ENCODE measurements at places on chromosomes 7 and 10.

GRCh38 chr10:19816411-19817230 lies at the start of gene PLXDC2:
PLXDC2 (plus strand) TSS chr10:19816432.
- no peak for DNase-seq

DNA sequence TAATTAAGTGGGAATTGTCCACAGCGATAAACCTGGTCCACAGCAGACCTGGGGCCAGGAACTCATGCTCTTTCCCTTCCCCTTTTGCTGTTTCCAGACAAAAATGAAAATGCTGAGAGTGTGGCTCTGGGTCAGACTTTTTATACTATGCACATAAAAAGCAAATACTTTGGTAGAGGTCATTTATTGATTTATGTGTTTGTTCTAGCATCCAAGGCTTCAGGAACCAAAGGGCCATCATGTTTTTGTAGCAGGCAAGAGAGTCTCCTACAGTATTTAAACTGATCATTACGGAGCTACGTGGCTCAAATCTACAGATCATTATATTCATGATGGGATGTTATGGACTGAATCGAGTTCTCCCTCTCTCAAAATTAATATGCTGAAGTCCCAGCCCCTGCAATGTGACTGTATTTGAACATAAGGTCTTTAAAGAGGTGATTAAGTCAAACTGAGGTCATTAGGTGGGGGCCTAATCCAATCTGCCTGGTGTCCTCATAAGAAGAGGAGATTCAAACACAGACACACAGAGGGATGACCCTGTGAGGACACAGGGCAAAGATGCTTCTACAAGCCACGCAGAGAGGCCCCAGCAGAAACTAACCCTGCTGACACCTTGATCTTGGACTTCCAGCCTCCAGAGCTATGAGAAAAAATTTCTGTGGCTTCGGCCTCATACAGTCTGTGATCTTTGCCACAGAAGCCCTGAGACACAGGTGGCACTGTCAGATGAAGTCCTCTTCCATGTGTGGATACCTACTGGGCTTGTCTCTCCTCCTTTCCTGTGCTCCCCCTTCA lies 46.1 kb upstream of the RNF32 start:
- no peak for DNase-seq

DNA sequence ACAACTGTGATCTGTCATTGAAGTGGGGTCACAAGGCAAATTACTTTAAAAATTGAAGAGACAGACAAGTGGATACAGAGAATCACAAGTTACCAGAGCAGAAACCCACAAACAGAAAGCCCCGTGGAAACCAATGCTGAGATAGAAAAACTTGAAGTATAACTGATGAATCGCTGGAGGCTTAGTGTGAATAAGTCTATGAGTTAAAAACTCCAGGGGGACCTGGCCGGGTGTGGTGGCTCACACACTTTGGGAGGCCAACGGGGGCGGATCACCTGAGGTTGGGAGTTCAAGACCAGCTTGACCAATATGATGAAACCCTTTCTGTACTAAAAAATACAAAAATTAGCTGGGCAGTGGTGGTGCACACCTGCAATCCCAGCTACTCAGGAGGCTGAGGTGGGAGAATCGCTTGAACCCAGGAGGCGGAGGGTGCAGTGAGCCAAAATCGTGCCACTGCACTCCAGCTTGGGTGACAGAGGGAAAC lies 69.7 kb upstream of the ZNRF2 start:
- DNase-seq = no peak

GRCh38 chr10:71243756-71244395 lies 31.5 kb downstream of the UNC5B start:
- DNase-seq = no peak

DNA sequence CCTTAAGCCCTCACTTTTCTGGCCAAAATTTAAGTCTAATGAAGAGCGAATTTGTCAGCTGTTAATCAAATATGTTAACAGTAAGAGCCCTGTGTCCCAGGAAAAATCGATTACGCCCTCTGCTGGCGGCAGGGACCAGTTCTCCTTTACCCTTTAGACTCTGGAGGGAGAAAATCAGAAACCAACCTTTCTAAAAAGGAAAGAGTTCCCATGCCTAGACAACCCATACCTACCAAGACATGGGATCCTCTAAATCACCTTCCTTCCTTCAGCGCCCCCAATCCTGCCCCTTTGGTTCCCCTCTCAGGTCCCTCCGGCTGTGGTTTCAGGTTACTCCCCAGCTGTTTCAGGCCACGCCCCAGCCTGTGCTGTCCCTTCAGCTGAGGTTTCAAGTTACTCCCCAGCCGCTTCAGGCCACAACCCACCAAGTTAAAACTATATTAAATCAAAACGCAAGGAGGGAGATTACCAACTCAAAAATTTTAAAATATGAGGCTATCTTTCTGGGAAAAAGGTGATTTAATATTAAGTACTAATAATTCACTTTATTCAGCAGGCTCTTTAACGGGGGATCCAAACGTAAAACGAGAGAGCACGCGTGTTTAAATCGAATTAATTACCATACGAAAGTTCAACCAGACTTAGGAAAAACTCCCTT lies 1.4 kb upstream of the AKR1B15 start:
- DNase-seq = peak; percentile 30

GRCh38 chr7:32658034-32658433 lies 162.7 kb downstream of the AVL9 start:
- no peak for DNase-seq

- DNase-seq = no peak
Observed at GRCh38 chr7:5692112-5692844, 89.2 kb downstream of the RNF216 start.

DNA sequence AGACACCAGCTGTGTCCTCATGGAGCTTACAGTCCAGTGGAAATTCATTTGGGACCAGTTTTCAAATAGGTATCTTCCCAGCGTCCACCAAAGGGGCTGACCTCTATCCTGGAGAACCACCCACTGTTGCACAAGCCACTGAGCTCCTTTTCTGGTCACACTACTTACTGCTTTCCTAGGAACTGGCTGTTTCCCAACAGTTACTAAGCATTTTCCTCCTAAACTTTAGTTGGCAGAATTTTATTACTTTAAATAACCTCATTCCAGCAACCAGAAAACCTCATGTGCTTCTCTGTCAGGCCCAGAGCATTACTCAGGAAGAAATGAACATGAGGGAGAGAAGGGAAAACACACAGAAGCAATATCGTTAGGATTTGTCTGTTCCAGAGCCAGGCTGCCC lies 183.1 kb downstream of the GPAM start:
- DNase-seq = no peak

DNA sequence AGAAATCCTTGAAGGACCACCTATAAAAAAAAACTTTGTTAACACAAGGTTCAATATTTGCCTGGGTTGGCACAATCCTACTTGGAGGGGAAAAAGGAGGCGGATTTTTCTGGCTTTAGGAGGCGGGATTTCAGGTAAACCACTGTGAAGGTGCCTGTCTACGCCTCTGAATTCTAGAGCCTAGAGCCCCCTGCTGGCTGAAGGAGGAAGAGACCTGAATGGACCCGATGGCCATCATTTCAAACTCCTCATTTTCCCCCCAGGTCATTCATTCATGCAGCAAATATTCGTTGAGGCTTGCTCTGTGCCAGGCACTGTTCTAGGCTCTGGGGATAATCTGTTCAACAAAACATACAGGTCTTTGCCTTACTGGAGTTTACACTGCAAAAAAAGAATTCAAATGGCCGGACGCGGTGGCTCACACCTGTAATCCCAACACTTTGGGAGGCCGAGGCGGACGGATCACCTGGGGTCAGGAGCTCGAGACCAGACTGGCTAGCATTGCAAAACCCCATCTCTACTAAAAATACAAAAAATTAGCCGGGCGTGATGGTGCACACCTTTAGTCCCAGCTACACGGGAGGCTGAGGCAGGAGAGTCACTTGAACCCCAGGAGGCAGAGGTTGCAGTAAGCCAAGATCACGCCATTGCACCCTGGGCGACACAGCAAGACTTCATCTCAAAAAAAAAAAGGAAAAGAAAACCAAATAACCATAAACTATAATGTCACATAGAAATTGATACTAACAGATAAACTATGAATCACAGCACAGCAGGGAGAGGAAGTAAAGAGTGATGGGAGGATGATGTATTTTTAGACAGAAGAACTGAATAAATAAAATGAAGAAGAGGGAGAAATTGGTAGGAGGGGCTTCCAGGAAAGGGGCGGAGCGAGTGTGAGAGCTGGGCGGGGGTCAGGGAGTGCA lies 90.1 kb upstream of the NFE2L3 start:
- peak; percentile 53 for DNase-seq

DNA sequence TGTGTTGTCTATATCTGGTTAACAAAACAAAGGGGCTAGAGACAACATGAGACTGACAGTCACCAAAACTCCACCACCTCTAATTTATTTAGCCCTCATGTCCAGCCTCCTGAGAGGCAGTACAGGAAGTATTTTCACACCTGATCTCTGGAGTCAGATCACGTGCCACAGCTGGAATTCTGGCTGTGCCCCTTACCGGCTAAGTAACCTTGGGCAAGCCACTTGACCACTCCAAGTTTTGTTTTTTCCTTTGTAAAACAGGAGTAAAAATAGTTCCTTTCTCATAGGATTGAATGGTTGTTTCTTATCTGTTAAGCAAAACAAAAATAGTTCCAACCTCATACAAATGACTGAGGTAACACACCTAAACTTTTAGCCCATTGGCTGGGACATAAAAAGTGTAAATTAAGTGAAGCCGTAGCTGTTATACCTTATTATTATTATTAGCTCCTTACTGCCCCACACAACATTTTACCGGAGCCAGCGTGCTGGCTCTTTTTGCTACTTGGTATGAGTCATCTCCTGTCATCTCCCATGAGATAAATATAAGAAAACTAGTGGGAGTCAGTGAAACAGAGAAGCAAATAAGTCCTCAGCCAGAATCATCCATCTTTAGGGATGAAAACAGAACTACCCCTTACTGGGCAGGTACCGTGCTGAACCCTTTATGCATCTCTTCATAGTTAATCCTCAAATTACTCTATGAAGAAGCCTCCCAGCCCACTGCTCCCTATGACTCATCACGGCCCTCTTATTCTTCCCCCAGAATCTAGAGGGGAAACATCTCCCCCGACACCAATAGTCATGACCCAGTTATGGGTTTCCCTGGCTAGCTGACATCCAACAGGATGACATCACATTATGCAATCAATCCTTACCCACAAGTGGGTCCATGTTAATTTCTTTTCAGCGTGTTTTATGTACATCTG lies 44.9 kb downstream of the PPP1R3C start:
- no peak for DNase-seq

DNA sequence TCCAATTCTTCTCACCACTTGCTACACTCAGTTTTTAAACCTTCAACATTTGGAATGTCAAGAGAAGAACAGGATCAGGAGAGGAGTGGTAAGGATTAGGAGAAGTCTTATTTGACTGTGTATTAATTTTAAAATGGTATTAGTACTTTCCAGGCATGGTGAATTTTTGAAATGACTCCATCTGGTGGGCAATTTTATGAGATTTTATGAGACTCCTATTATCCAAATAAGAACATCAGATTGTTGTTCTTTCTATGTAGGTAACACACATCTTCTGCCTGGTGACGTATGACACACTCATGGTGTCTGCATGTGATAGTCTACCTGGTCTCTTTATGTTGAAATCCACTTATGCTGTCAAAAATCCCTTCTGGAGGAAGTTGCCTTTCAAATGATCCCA lies 51.0 kb downstream of the SLC13A1 start:
- no peak for DNase-seq

- no peak for DNase-seq
Observed at GRCh38 chr10:71562904-71563303, 156.7 kb downstream of the C10orf105 start.

GRCh38 chr7:158362001-158362400 lies 225.6 kb downstream of the PTPRN2 start:
- no peak for DNase-seq

- no peak for DNase-seq
Observed at GRCh38 chr7:93985101-93985500, 19.1 kb downstream of the BET1 start.

DNA sequence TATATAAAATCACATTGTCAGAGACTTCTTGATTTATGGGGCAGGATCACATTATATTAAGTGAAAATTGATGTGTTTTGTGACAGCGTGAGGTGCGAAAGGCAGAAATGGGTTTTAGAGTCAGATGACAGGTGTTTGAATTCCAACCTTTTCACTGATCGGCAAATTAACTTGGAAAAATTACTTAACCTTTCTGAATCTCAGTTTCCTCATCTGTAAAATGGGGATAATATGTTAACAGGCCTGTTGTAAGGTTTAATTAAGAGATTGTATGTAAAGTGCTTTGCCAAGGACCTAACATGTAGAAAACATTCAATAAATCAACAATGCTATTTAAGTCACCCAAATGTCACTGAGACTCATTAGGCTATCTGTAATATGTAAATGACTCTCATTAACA lies 221.2 kb upstream of the LYZL1 start:
- DNase-seq = no peak

DNA sequence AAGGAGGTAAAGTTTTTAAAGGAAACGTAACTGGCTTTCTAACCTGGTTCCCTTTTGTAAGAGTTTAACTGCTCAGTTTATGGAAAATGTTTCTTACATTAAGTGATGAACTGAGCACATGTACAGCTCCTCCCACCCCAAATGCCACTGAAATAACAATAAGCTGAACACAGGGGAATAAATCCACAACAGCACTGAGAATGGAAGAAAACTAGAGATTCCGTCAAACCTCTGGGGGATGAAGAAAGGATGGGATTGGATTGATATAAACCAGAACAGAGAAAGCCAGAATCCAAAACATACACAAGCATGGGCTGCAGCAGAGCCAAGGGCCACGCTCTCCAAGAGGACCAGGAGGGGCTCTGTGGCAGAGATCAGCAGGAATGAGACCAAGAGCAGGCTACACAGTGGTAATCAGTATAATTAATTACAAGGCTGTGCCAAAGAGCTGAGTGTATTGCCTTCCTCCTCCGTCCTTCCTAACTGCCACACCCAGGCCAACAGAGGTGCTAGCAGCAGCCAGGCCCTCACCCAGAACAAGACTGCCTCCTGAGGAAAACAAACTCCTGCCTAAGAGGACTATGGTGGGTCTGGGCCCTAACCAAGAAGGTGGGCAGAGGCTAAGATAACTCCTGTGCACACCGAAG lies 73.9 kb downstream of the KIAA1549 start:
- no peak for DNase-seq

- no peak for DNase-seq
Observed at GRCh38 chr10:79610601-79611191, at the start of gene SFTPA1. SFTPA1 (plus strand) TSS chr10:79610939; CDS start chr10:79611826, 887 bp downstream.

DNA sequence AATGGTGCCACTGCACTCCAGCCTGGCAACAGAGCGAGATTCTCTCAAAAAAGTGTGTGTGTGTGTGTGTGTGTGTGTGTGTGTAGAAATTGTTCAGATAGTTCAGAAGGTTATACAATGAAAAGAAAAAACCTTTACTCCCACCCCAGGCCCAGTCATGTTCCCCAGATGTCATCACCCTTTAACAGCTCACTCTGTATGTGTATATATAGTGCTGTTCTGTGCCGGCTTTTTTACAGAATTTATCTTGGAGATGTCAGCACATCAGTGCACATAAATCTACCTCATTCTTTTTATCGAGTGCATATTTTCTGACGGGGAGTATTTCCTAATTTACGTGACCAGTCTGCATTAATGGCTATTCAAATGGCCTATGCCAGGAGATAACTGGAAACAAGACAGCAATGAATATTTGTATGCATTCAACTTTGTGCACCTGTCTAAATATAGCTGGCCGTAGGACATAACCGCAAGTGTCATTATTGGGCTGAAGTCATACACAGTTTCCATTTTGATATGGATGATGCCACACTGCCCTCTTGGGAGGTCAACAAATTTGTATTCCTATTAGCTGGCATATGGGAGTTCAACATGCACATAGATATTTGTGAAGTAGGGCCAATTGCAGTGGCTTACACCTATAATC lies 11.7 kb downstream of the NIPSNAP2 start:
- no peak for DNase-seq

- no peak for DNase-seq
Observed at GRCh38 chr7:106134241-106134640, 22.1 kb upstream of the SYPL1 start.

Measured in stimulated activated CD8-positive, alpha-beta memory T cell treated with anti-CD3 and anti-CD28 coated beads, Interleukin-15, amount 100 ng/mL, for 4 hours (primary cell).